ENCODE measurements at places on chromosomes 3 and 15.

GRCh38 chr3:31743331-31744089, 210.8 kb downstream of the STT3B start:
- no peak for DNase-seq

DNA sequence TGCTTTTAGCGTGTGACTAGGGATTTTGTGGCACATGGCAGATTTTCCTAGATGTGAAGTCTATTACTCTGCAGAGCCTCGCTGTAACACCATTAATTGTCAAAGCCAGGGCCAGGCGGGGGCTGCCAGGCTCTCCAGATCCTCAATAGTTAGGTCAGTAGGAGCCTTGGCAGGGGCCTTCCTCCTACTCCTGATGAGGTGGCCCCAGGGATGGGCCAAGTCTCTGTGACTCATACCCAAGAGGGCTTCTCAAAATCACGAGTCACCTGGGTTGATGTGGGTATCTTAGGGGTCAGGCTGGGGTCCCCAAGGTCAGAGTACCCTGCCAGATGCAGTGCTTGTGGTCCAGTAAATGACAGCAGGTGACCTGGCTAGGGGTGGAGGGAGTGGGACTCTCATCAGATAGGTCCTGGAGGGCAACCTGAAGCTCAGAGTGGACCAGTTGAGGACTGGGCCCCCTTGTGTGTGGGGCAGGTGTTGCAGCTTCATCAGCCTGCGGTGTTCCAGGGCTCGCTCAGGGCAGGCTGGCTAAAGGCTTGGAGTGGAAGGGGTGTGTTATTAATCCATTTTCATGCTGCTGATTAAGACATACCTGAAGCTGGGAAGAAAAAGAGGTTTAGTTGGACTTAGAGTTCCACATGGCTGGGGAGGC, 88.5 kb upstream of the MYZAP start:
- peak; percentile 49 for DNase-seq

- DNase-seq, result no peak
Observed at GRCh38 chr15:98682992-98683701, 34.8 kb downstream of the IGF1R start.

GRCh38 chr3:55409806-55410205, 77.3 kb downstream of the WNT5A start:
- no peak for DNase-seq

DNA sequence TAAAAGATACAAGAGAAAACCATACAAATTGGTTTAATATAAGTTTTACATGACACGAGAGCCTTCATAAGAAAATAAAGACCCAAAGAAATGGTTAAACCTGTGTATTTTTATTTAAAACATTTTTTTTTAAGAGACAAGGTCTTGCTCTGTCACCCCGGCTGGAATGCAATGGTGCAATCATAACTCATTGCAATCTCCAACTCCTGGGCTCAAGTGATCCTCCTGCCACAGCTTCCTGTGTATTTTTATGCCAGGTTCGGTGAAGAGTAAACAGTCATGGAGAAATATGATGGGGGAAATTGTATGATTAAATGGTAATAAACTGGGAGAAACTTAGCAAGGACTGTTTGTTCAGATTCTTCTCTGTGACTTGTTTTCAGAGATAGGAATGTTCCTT, 441.0 kb downstream of the TUSC7 start:
- DNase-seq, result no peak

Measured in D341Med (cell line).